ENCODE measurements at places on chromosomes 13 and 19.

DNA sequence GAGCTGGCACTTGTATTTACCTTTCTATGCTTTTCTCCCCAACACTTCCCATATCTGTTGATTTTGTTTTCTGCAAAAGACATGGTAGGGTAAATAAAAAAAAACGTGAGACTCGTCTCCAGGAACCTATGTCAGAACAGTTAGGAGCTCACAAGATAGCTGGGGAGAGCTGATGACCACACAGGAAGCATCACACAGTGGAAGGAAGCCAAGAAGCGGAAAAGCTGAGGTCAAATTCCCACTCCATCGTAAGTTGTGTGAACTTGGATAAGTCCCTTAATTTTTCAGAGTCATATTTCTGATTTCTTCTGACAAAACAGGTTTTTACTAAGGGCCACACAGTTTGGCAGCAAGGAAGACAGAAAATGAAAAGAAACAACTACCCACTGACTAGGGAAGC lies 199.6 kb downstream of the KLF5 start:
- no peak for DNase-seq

DNA sequence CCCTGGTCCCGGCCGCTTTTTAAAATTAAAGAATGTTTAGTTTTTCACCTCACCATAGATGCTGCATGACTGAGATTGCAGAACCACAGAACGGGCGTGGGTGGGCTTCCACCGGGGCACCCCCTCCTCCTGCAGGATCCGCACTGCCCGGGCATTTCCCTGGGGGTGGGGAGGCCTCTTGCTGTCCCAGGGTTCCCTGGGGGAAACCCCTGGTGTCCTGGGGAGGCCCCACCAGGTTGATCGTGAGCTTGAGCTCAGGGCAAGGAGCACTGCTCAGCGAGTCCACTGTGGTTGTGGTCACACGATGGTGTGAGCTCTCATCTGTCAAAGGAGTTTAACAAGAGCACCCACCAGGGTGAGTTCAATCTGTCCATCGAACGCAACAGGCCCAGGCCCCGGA lies 11.4 kb upstream of the TCF3 start:
- no peak for DNase-seq

- DNase-seq = no peak
These were observed 13.5 kb downstream of the PLAUR start for GRCh38 chr19:43656436-43656835.

- DNase-seq = no peak
These were observed 1153.7 kb downstream of the PCDH9 start for GRCh38 chr13:66076417-66076816.

DNA sequence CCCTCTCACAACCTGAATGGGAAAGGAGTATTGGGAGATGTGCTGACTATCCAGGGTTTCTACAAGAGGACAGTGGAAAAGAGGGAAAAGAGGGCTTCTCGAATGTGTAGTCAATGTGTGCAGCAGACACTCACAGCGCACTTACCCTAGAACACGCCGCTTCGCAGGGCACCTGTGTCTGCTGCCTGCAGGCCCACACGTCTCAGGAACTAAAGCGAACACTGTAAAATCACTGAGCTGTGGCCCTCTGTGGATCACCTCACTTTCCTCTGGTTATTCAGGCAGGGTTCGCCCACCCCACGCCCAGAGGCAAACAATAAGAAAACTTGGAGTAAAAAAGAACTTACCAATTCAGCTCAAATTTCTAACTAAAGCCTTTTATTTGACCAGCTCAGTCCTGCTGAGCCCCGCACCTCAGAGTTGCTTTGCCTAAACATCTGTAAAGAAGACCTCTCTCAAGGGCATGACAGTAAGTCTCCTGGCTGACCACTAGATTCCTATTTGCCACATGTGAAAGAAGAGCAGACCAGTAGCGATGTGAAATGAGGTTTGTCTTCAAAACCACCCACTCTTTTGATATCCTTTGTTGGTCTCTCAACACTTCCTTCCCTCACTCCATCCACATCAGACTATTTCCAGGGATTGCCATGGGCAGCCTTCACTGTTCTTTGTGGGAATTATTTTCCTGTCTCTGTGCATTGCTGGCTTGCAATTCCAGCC lies 19.3 kb upstream of the DOCK9 start:
- DNase-seq = no peak

- DNase-seq = no peak
These were observed 15.8 kb downstream of the ARRDC2 start for GRCh38 chr19:18023622-18024251.

GRCh38 chr13:111850458-111850857 lies 216.5 kb upstream of the SOX1 start:
- DNase-seq = no peak

DNA sequence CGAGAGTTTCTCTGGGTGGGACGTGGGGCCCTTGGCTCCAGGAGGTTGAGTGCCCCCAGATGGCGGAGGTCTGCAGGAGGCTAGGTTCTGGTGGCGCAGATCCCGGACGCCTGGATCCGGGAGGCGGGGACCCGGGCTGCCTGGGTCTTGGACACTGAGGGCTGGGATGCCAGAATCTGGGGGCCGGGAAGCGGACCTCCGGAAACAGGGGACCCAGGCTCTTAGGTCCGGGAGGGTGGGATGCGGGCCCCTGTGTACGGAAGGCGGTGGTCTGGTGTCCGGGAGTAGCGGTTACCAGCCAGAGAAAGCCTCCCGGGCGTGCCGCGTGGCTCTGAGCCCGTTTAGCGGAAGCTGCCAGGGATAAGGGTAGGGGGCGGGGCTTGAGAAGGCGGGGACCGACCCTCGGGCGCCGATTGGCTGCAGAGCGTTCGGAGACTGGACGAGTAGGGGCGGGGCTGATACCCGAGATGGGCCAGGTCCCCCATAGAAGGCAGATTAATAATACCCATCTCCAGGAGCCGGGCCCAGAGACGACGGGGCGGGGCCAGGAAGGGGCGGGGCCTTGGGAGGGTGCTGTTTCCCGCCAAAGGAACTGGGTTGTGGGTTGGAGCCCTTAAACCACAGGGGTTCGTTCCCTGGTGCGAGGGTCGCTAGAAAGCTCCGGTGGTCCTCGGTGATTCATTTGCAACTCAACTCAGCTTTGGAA lies at the start of gene SLC1A5:
Gene SLC1A5 (minus strand): TSS at position 333 of the 706 bp plus-strand sequence. CDS start 629 bp downstream, outside the sequence.
- peak; percentile 99 for DNase-seq

DNA sequence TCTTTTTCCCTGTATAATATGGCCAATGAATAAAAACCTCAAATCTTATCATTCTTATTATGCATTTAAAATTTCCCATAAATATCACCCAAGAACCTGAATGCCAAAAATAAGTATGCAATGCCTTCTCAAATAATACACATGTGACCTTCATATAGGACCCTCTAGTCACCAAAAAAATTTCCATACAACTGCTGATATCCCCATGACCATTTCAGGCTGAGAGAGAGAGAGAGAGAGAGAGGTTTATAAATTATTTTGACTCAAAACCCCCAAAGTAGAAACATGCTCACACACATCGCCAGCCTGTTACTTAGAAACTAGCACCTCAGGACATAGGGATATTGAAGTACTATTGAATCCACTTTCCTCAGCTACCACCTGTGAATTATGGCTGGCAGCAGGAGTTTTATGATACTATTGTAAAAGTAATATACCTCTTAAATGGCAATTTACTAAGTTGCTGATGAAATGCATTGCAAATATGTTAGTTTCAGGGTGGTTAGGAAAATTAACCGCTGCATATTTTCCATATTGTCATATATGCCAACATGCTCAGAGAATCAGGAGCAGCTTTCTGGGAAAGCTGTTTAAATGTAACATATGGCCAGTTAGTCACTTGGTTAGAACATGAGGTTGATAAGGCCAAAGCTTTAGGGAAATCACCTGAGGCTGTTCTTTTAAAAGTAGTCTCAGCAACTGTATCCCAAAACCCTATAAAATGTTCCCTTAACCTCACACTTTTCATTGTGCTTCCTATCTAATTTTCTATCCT lies 230.8 kb downstream of the DCT start:
- no peak for DNase-seq

DNA sequence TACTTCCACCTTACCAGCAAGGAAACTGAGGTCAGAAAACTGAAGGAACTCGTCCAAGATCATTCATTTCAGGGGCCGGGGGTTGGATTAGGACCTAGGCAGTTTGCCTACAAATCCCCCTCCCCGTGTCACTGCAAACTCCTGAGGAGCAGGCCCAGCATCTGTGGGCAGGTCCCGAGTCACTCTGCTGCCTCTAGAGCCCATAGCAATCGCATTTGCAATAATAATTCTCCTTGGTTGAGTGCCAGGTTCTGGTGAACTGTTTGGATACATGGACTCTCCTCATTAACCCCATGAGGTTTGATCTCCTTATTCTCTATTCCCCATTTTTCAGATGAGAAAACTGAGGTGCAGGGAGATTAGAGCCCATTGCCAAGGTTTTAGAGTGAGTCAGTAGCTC lies 903 bp downstream of the PIN1 start:
- DNase-seq = no peak

DNA sequence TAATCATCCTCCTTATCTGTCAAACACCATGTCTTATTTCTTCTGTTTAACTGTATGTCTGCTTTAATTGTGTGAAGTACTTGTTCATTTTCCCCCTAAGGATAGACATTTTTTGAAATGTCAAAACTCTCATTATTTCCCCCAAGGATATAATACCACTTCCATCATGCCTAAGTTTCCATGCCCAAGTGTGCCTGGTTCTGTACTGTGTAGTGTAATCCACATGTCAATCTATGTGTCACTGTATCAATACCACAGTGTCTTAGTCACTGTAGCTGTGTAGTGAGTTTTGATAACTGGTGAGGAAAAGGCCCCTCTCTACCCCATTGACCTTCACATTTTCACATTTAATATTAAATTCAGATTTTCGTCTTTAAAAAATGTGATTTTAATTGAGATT lies 1265.5 kb downstream of the PCDH9 start:
- no peak for DNase-seq

GRCh38 chr19:10439588-10439987 lies 19.2 kb downstream of the PDE4A start:
- no peak for DNase-seq

GRCh38 chr19:29567366-29567915 lies 38.6 kb upstream of the POP4 start:
- DNase-seq = no peak

DNA sequence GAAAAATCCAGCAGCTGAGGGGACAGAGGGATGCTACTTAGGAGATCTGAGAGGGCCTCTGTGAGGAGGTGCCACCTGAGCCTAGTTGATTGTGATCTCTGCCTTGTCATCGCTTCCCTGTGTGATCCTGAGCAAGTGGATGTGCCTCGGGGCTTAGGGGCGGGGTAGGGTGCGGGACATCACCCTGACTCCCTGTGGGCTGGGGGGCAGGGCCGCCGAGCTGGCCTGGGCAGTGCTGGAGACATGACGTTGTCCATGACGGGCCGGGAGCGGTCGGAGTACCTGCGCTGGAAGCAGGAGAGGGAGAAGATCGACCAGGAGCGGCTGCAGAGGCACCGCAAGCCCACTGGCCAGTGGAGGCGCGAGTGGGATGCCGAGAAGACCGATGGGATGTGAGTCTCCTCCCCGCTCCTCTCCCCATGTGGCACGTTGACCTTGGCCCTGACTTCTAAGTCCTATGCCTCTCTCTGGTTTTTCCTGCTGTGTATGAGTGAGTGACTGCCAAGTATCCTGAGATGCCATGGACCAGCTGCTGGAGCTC lies 8.2 kb upstream of the INAFM1 start:
- no peak for DNase-seq

GRCh38 chr19:17948514-17948900 lies 15.7 kb downstream of the CCDC124 start:
- DNase-seq = no peak

- no peak for DNase-seq
These were observed 122.7 kb upstream of the FRY start for GRCh38 chr13:31908696-31909411.

- DNase-seq = no peak
These were observed 20.5 kb upstream of the USE1 start for GRCh38 chr19:17194608-17195007.

- DNase-seq = no peak
These were observed 78.9 kb upstream of the FLT1 start for GRCh38 chr13:28573595-28574373.

- no peak for DNase-seq
These were observed 37.1 kb upstream of the TFDP1 start for GRCh38 chr13:113547238-113547971.

- no peak for DNase-seq
These were observed 33.4 kb upstream of the FRY start for GRCh38 chr13:31998131-31998530.

DNA sequence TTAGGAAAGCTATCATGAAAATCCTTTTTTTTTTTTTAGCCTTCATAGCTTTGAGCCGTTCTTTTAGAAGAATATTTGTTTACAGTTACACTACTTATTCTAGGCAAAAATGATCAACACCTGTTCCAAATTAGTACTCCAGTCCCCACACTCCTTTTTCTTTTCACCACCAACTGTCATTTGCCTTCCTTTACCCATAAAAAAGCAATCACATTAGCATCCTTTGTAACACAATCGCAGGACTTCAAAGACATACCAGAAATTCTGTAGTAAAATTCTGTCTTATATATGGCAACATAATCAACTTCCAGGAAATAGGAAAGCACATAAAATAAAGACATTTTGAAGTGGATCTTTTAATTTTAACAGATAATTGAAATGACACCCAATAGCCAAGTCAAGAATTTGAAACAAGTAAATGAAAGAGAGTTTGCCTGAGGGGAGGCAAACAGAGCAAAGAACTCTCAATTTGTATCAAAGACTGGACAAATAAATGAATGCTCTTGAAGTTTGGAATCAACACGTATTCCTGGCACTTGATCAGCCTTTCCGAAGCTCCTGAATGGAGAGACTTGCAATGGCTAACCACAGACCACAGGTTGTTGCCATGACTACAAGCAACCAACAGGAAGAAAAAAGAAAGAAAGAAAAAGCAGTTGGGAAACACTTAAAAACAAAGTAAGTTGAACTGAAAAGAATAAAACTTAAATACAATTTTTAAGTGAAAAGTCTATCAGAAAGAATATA lies 206.8 kb downstream of the PCDH9 start:
- DNase-seq = no peak

DNA sequence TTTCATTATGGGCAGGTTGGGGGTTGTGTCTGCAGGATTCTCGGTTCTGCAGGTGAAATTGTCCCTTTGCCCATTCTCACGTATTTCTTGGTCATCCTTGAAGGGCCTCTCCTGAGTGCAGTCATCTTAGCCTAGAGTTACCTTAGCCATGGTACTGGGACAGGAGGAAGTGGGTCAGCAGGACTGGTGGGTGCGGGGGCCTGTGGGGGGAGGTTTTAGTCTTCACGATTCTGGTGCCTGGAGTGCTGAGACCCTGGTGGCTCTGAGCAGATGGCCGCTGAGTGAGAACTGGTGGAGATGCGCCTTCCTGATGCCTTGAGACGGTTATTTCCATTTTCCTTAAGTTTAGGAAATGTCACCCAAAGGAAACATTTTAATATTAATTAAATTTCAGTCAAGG lies 11.8 kb downstream of the COL4A2 start:
- DNase-seq = no peak

GRCh38 chr19:14337510-14337909 lies 43.7 kb upstream of the ADGRE5 start:
- no peak for DNase-seq

GRCh38 chr19:35205733-35206323 lies 22.7 kb downstream of the FAM187B start:
- DNase-seq = no peak

- no peak for DNase-seq
These were observed 15.3 kb upstream of the GPR183 start for GRCh38 chr13:99322297-99323103.
